ENCODE measurements at places on chromosomes 2 and 18. TPM values are rescaled to one million over a fixed set of nuclear protein-coding genes. Genes with fewer than 3 reads are reported as not detected.

DNA sequence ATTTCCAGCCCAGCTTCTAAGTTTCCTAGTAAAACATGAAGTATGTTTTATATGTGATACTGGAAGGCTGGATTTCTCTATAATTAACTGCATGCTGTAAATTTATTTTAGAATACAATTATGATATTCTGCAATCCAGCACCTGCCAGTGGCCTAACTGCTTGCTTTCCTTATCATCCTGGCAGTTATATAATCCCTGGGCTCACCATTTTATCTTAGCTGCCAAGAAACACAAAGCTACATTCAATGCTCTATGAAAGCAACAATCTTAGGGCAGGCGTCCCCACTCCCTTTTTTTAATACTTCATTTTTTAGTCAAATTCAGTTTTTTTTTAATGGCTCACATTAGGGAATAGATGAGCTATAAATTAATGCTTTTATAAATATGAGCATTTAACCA is 38.4 kb upstream of the UBXN4 start:
- DNase-seq, result no peak

The ZNF804A gene
- total RNA-seq, result 0.78 TPM

DNA sequence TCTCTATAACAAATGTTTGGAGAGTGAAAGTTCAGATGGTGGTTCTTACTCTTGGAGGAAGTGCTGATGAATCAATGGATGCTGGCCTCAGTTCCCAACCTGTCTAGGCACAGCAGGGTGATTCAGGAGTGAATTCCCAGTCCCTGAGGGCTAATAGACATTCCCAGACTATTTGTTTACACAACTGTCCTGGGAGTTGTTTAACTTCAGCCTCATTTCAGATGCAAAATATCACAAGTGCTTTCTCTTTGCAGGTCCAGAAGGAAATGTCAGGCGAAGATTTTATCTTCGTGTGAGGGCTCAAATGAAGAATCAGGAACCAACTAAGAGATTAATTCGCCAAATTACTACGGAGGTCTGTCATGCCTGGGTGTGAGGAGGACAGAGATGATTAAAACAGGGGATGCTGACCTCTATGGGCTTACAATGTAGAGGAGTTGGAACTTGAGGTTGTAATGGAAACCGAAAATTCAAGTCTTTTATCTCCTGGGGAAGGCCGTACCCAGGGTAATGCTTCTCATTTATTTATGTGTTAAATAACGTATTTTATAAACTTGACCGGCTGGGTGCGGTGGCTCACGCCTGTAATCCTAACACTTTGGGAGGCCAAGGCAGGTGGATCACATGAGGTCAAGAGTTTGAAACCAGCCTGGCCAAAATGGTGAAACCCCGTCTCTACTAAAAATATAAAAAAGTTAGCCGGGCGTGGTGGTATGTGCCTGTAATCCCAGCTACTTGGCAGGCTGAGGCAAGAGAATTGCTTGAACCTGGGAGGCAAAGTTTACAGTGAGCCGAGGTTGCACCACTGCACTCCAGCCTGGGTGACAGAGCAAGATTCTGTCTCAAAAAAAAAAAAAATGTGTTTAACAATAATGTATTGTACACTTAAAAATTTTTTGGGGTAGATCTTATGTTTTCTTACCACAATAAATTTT is 38.7 kb upstream of the SLC1A4 start:
- DNase-seq, result no peak

GRCh38 chr18:24631243-24632025 is 171.0 kb downstream of the HRH4 start:
- DNase-seq, result no peak

- peak; percentile 65 for DNase-seq
These were observed 160.3 kb upstream of the SIX2 start for GRCh38 chr2:45169339-45170190.

- peak; percentile 98 for DNase-seq
These were observed 41.9 kb upstream of the PTMA start for GRCh38 chr2:231666171-231667095.

GRCh38 chr18:43934322-43934721 is 657.0 kb upstream of the SYT4 start:
- DNase-seq, result no peak

The DSG4 gene
- total RNA-seq, result not detected

DNA sequence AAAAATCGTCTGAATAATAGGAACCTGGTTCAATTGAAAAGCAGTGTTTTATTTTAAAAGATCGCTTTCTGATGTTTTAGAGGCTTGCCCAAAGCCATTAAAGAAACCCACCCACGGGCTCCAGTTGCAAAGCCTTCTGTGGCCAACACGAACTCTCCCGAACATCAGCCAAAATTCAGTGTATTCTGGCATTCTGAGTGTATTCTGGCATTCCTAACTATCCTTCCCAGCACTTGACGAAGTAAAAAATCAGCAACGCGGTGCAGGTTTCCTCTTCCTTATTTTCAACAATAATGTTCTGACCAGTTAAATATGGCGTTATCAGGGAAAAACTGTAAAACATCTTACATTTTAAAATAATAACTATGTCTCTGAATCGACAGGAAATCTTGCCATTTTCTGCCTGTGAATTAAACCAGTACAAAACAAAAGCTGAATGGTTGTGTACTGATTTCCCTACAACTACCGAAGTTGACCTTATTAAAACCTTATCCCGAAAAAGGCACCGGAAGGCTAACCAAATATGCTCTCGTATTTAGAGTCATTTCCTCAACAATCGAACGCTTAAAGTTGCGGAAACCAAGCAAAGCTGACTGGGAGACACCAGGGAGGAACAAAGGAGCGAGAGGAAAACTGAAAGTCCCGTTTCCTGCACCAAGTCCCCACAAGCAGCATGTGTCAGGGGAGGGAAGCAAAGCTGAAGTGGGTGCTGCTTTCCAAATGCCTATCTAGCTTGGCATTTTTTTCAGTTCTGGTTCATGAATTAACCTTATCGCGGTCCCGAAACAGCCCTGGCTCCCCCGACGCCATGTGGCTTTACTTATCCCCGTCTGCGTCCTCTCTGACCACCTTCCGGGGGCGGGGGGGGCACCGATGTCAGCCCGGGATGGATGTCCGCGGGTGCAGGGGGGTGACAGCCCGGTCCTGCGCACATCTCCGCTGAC is 44.3 kb downstream of the ZNF516 start:
- peak; percentile 77 for DNase-seq

The LANCL1 gene
- total RNA-seq, result 32.2 TPM

The GNLY gene
- 18.5 TPM for total RNA-seq

DNA sequence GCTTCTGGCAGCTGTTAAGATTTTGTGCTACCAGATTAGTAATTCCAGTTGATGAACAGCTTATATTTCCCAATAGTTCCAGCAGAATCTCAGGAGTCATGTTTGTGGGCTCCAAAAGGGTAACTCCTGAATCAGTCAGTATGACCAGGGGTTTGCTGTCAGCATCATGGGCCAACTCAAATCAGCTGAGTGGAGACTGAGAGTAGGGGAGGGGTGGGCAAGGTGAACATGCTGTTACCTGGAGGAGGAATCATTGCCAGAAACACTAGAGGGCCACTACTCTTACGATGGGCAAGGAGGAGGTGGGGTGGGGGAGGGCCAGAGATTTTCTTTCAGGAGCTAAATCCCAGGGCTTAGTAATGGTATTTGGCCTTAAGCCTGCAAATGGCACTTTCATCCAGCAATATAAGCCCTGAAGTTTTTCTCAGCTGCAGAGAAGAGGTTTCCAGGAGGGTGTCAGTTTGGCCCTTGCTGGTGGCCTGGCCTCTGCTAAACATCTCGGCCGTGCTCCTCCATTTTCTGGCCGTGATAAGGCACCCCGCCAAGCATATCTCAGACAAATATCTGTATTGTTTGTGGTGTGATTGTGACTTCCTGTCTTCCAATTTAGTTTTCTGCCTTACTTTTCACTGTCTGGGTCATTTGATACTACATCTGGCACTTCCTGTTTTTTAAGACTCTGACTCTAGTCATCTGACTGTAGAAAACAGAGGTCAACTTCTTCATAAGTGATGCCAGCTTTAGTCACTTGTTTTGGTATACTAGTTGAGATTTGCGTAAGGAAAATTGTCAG is 120.5 kb upstream of the CXCR4 start:
- DNase-seq, result no peak

DNA sequence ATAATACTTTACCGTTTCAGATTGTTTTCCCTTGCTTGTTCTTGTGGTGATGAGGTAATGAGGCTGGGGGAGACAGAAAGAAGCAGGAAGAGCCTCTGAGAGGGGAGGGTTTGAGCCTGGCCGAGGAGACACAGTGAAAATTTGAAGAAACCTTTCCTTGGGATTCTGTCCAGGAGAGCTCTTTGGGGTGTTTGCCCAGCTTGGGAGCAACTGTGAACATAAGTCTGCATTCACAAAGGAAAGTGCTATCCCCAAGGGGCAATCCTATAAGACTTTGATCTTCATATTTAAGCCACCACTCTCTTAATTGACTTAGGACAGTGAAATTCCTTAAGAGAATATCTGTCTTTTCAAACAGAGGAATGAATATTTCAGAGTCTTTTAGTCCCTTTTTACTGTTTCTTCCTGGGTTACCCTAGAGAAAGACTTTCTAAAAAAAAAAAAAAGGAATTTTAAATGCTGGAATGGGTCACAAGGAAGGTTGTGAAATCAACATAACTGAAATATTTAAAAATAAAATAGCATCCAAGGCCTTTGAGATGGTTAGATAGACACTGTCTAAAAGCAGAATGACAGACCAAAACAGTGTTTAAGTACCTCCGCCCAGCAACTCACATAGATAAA is 52.5 kb upstream of the STAM2 start:
- DNase-seq, result no peak

The GKN1 gene
- total RNA-seq, result not detected

- DNase-seq, result no peak
These were observed 64.9 kb downstream of the KLHL29 start for GRCh38 chr2:23449831-23450331.

DNA sequence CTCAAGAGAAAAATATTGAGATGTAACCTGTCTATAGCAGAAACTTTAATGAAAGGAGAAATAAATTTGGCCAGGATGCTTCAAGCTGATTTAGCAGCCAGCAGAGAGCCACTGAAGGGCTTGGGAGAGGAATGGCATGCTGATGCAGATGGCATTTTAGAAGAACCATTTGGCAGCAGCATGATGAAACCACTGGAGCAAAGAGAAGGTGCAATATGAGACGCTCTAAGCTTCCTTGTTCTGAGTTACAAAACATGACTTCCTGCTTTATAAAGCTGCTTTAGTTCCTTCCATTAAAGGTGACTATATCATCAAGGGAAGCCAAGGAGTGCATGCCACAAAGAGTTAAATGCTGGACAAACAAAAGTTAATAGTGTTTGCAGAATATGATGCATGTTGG is 189.7 kb downstream of the PID1 start:
- no peak for DNase-seq

GRCh38 chr2:43266711-43267111 is 40.3 kb upstream of the ZFP36L2 start:
- peak; percentile 82 for DNase-seq

DNA sequence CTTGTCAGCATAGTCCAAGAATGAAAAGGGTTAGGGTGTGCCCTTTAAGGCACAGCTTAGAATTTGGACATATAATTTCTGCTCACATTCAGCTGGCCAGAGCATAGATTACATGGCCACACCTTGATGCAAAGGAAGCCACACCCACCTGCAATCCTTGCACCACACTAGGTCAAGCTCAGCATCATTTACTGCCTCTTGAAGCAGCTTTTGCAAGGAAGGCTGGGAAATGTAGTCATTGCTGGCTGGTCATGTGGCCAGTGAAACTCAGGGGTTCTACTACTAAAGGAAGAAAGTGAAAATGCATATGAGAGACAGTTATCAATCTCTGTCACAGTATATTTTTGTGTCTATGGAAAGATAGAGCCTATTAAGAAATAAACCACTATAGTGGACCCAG is 159.3 kb downstream of the GFPT1 start:
- no peak for DNase-seq

The RUFY4 gene
- total RNA-seq, result not detected

The ATL2 gene
- 69.1 TPM for total RNA-seq

DNA sequence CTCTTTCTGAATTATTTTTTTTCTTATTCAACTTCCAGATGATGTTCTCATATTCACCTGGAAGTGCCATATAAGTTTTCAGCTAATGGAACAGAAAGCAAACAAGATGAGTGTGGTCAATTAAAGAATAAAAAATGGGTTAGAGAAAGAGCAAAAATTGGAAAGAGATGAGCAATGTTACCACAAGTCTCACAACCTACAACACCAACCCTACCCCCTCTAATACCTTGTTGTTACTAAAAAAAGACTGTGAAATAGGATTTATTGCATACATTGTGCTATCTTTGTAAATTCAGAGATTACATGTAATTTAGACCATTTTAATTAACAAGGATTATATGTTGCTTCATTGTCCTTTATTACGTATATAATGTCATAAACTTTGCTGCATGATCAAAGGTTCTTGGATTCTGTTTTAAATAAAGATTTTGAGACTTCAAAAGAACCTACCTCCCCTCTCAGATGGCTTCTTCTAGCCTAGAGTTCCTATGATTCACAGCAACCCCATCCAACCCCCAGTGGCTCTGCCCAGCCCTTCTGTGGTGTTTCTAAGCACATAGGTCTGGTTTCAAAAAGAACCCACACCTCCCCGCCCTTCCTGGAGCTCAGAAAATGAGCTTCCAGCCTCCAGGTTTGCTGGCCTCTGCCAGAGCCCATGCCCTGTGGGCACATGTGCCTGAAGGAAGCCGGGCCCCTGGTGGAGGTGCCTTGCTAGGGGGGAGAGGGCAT is 24.7 kb downstream of the LGALSL start:
- DNase-seq, result no peak

- DNase-seq, result no peak
These were observed 633.9 kb downstream of the PLCL1 start for GRCh38 chr2:198438331-198438730.

The RGPD5 gene
- total RNA-seq, result 94.3 TPM

DNA sequence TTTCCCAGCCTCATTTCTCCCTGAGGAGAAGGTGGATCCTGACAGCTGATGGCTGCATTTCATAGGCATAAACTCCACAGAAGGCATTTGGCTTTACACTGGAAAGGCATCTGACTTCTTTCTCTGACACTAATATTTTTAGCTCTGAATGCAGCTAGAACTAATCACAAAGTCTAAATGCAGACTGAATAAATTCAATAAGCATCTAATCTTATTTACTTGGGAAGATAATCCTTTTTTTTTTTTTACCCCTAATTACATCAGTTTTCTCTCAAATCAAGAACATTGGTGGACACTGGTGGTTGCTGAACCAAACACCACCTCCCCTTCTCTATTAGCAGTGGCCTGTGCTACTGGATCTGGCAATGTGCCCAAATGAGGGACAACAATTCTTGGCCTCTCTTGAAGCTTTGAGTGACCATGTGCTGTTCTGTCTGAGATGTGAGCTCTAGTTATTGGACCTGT is 50.9 kb upstream of the CD226 start:
- no peak for DNase-seq

DNA sequence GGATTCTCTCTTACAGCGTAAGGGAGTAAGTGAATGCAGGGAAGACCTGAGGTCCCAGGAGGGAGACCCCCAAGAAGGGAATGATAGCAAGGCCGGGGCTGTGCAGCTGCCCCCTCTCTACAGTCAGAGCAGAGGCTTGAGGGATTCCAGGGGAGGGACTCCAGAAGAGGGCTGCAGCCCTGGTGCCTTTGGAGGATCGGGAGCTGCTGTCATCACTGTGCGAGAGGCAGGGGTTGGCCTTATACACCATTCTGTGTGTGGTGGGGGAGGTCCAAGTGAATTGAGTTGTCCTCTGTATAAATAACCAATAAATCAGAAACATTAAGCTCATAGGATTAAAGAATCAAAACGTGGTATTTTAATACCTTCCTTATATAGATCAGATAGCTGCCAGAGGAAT is 114.9 kb downstream of the GLI2 start:
- DNase-seq, result peak; percentile 25

Measured in upper lobe of right lung (tissue), 1 donor.